ENCODE measurements at places on chromosomes 3 and 15.
A peak's percentile ranks its signal among the peaks of the same experiment; 100 is the strongest.

- ATAC-seq = peak; percentile 57
Observed at GRCh38 chr15:50884540-50884939, 23.9 kb upstream of the AP4E1 start.

DNA sequence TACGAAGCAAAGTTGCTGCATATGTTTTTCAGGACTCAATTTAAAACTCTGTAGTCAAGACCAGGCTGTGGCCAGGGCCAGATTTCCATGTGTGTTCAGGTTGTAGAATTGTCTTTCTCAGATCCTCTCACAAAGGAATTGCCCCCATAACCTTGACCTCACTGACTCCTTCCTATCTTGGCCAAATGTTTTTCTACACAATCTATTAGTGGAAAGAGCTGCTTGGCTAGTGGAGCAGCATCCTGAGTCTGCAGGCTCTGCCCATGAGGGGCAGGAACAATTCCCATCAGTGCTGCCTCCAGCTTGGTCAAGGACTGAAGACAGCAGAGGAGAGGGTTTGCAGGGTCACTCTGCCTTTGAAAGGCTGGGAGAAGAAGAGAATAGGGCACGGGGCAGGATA, 6.9 kb upstream of the TBC1D21 start:
- ATAC-seq = no peak

GRCh38 chr3:187994221-187995042, 159.5 kb upstream of the LPP start:
- no peak for ATAC-seq

DNA sequence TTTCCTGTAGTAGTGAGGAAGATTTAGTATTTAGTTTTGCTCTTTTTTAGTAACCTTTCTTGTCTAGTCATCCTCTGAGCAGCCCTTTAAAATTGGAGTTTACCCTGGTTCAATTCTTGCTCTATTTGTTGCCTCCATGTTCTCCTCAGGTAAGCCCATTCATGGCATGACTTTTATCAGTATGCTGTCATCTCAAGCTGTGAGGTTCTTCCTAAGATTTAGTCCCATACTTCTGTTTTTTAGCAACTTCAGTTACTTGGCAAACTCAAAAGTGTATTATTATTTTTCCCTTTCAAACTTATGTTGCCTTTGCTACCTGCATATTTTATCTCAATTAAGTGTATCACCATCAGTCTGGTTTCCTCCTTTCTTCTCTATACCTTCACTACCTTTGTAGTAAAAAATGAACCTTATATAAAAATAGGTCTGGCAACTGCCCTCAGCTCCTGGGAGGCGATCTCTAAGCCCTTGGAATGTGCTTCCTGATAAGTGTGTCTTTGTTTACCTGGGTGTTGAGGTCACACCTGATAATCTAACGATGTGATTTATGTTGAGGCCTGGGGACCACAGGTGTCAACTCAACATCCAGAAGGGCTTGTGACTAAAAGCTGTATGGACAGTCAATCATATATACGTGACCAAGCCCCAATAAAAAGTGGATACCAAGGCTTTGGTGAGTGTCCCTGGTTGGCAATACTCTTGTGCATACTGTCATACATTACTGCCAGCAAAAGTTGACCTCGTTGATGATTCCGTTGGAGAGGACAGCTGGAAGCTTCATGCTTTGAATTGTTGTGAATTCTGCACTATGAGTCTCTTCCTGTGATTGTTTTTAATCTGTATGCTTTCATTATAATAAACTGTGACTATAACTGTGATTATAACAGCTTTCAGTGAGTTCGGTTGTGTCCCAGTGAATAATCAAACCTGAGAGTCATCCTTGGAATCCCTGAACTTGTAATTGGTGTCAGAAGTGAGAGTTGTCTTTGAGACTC, 3.9 kb downstream of the NSUN3 start:
- no peak for ATAC-seq

DNA sequence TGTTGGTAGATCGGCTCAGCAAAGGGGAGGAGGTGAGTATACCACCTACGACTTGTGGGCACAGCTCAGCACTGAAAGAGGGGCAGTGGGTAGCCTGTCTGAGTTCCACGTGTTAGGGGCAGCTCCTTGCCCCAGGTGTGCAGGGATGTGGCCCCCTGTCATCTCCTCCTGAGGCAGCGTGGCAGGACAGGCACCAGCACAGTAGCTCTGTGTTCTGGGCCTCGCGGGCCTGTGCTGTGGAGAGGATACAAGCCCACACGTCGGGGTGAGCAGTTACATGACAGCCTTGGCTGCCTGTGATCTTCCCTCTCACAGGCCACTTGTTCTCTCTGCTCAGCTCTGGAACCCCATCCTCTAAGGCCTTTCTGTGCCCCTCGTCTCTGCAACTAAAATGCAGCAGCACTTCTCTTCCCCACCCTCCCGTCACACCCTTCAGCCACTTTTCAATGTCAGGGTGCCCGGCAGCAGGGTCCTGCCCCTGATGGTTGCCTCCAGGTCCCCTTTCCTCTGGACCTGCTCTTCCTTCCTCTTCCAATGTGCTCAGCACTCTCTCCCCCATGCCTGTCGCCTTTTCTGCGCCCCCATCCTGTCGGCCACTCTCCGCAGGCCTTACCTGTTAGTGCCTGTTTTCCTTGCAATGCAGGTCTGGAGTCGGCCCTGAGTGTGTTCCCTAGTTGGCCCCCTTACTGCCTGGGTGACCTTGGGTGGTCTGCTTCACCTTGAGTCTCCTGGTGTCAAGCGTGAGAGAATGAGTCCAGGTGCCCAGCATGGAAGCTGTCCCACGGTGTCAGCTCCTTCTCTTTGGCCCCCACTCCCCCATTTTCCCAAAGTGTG, 18.2 kb upstream of the CPNE9 start:
- no peak for ATAC-seq

DNA sequence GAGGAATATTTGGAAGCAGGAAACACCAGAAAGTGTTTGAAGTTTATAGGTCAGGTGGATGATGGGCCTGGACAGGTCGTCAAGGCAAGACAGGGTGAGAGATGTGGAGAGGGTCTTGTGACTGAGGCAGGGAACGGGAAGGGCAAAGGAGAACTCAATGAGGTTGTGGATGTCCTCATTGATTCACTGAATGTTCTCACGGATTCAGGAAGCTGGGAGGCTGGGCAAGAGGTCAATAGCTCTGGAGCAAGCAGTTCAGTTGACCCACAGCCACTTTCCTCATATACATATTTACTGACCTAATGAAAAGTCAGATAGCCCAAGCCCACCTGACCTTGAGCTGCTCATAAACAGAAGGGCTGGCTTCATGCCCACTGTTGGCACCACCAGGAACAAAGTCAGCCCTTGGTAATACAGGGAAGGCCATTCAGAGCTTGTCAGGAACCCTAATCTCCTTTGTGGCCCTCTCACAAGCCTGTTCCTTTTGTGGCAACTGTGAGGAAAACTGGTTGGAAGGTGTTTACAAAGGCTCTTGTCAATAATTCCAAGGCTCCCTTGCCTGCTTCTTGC, 31.6 kb downstream of the ARRDC4 start:
- no peak for ATAC-seq

Measured in esophagus mucosa (tissue), 1 donor.